Occipital lobe (tissue), 3 donors: ENCODE measurements at places on chromosomes 12 and 14.

DNA sequence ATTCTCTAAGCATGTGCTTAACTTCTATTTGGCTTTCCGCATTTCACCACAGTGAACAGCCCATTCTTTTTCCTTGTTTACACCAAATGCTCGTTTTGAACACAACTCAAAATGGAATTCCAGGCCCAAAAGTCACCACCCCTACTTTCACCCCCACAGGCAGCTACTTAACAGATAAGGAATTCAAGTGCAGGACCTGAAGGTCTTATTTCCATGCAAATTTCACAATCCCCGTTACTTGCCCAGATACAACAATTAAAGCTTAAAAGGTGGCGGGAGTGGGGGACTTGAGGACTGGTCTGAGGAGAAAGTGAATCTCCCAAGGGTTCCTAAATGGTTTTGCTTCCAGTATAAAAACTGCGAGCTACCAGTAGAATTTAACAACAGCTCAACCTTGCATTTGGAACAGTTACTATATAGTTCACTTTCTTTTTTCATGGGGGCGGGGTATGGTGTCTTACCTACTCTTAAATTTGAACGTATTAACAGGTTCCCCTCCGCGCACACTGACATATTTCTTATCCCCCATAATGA, 3.7 kb downstream of the USP44 start:
- no peak for DNase-seq

DNA sequence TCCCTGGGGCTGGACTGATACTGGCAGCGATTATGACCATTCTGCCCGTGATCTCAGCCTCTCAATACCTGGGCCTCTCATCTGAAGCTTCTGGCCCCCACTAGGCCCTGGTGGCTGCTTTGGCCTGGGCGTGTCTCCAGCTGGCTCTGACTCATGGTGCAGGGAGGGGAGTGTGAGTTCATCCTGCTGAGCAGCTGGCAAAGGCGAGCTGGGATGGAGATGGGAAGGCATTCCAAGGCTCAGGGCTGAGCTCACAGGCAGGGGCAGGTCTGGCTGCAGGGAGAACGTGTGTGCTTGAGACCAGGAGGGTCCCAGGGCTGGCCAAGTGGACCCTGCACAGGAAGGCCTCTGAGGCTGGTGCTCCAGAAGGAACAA, 221.8 kb downstream of the TMEM121 start:
- no peak for DNase-seq

GRCh38 chr14:75514673-75515628, 7.3 kb upstream of the BATF start:
- DNase-seq, result no peak

DNA sequence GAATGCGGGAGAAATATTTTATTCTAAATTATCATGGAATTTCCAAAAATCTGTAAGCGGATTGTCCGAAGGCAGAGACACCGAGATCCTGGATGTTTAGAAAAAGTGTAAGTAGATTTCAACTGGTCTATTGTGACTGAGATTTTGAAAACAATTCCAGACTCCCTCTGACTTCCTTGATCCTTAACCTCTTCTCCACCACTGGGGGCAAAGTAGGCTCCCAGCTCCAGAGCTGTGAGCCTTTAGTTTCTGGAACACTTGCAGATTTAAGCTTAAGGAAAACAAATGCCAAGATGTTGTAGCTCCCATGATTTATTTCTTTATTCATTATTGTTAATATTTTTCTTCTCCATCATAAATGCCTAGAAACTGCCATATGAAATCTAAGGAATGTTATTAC, 1320.5 kb upstream of the SEL1L start:
- DNase-seq, result no peak

DNA sequence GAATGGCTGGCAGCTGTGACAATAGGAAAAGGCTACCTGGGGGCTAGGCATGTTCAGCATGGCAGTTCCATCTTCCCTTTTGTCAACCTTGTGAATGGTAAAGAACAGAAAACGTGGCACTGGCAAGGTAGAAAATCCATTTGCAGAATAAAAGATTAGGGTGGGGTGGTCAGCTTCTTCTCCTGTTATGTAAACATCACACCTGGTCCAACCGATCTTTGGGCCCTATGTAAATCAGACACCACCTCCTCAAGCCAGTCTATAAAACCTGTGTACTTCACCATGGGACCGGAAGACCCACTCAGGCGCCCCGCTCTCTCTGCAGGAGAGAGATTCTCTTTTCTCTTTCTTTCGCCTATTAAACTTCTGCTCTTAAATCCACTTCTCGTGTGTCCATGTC, 19.6 kb upstream of the TMEM30B start:
- DNase-seq, result no peak

DNA sequence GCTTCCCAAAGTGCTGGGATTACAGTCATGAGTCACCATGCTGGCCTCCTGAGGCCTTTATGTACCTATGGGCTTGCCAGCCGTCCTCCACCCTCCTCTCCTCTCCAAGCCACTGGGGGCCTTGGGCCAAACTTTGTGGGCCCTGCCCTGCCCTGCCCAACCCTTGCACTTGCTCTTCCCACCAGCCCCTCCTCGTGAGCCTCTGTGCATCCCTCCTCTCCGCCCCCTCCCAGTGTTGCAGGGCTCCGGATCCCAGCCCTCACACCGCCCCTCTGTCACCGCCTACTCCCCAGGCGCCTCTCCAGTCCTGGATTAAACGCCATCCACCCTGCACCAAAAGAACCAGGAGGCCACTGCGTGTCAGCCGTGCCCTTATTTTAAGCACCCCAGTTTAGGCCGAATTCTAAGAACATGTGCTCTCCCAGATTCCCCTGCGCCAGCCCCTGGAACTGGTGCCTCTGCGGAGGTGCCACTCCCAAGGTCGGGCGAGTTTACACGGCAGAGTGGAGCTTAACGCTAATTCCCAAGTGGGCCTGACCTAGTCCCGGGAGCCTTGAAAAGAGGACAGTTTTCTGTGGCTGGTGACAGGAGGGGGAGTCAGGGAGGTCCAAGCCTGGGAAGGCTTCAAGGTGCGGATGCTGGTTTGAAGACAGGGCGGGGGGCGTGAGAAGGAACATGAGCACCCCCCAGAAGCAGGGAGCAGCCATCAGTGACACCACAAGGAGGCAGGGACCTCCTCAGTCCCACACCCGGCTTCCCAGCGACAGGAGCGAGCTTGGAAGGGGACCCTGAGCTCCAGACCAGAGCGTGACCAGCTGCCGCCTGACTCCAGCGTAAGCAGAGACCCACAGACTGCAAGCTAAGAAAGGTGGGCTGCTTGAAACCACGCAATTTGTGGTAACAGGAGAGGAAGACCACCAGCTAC, 21.2 kb upstream of the CDCA4 start:
- DNase-seq, result no peak
